GM23248 (cell line): ENCODE measurements at places on chromosomes 1 and 21. TPM values are rescaled to one million over a fixed set of nuclear protein-coding genes. Genes with fewer than 3 reads are reported as not detected.

RSPH1 gene
- polyA plus RNA-seq = 0.14 TPM in 1 of 2 replicates, not detected in the other

C1orf232 gene
- polyA plus RNA-seq = not detected in 2 replicates

MFAP2 gene
- polyA plus RNA-seq = 469 and 471 TPM in 2 replicates

CASQ2 gene
- polyA plus RNA-seq = not detected in 2 replicates

SELENBP1 gene
- polyA plus RNA-seq = 3.0 and 3.8 TPM in 2 replicates

RPTN gene
- 0.05 TPM in 1 of 2 replicates, not detected in the other for polyA plus RNA-seq

VANGL1 gene
- 13.8 and 14.7 TPM in 2 replicates for polyA plus RNA-seq

NR1I3 gene
- polyA plus RNA-seq = 0.70 TPM in 1 of 2 replicates, not detected in the other

SNIP1 gene
- 7.4 and 9.8 TPM in 2 replicates for polyA plus RNA-seq

KCNK2 gene
- 69.2 and 73.2 TPM in 2 replicates for polyA plus RNA-seq

SPATA1 gene
- polyA plus RNA-seq = 0.68 and 1.0 TPM in 2 replicates

CYP4B1 gene
- polyA plus RNA-seq = not detected in 2 replicates

HEATR1 gene
- 14.2 and 15.7 TPM in 2 replicates for polyA plus RNA-seq

SPRR1B gene
- not detected in 2 replicates for polyA plus RNA-seq

GRCh38 chr1:222784916-222785315 is 29.9 kb upstream of the DISP1 start:
- DNase-seq = no peak

GRCh38 chr1:158930504-158930903 is 848 bp upstream of the PYHIN1 start:
- DNase-seq = no peak

GRCh38 chr1:119535381-119535780 is 28.4 kb downstream of the HSD3B1 start:
- no peak for DNase-seq

DNA sequence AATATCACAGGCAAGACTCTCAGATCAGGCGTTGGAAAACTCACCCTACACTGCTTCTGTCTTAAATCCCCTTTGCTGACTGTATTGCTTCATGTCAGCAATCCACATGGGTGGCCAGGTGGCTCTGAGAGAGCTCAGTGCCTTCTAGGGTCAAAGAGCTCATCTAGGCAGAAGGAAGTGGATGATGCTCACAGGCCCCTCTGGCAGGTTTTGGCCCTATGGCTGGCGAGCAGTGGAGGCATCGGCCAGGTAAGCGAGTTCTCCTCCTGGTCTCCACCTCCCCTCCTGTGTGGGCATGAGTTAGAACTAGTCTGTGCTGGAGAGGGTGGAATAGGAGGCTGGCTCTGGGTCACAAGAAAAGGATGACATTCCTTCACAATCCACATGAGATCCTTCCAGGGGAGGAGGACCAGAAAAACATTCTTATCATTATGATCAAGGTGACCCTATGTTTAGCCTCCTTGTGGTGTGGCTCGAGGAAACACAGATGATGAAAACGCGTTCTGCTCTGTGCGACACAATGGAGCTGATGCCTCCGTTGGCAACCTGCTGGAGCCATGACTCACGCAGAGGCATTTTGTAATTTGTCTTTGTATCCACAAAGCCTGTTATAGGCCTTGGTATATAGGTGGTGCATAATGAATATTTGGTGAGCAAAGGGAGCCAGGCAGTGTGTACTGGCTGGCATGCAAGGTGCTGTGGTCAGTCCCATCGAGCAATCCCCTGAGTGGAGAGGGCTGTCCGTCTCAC is 264.6 kb upstream of the RAB4A start:
- no peak for DNase-seq

DNA sequence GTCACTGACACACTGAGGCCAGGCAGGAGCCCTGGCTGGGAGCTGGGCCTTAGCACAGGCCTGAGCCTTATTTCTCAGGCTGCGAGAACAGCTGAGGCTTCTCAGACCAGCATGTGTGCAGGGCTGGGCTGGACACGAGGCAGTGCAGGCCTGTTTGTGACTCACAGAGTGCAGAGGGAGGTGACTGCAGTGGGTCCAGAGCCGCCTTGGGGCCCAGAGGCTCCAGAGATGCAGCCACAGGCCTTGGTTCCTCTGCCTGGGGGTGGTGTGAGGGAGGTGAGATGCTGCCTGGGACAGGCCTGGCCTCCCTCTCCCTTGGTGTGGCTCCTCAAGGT is 61.2 kb upstream of the ETV3 start:
- peak; percentile 59 for DNase-seq

DNA sequence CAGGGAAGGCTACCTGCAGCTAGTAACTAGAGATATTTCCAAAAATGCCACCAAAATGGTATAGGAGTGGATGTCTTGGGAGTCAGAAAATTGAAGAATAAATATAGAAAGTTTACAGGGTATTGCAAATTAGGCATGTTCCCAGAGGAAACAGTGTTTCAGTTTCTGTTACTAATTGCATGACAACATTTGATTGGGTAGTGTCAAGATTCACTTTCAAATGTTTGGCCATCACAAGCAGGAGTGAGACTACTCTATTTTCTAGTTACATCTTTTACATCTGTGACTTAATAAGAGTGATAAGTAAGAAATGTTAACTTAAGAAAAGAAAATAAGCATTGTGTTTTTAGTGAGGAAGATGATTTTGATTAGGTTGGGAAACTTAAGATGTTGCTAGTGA is 30.2 kb downstream of the AMY1C start:
- DNase-seq = no peak

DNA sequence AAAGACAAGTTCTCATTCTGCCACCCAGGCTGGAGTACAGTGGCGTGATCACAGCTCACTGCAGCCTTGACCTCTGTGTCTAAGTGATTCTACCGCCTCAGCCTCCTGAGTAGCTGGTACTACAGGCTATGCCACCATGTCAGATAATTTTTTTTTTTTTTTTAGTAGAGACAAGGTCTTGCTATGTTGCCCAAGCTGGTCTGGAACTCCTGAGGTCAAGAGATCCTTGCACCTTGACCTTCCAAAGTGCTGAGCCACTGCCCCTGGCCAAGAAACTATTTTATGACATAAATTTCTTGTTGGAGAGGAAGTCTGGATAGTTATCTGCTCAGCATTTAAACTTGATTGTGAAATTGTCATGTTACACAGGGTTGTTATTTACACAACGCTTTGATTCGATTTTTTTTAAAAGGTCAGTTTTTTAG is 2.1 kb downstream of the SCCPDH start:
- no peak for DNase-seq

DNA sequence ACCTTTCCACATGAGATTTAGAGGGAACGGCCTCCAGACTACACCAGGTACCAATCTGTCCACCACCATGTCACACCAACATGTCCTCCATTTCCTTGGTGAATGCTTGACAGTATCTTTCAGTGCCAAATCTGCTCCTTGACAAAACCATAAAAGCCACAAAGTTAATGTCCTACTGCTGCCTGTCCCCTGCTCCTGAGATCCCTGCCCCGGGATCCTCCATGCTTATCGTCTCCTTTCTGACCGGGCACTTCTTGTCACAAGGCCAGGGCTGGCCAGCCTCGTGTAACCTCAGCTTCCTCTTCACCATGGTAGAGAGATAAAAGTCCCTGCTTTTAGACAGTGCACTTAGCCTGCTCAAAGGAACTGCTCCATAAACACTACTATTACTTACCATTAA is 136.2 kb downstream of the NAV1 start:
- no peak for DNase-seq

- DNase-seq = peak; percentile 59
Observed at GRCh38 chr1:91684481-91685196, 184.0 kb downstream of the CDC7 start.

GRCh38 chr1:109298666-109299557 is 7.9 kb downstream of the MYBPHL start:
- peak; percentile 81 for DNase-seq
